ENCODE measurements at places on chromosomes 11 and 22.

GRCh38 chr11:66419825-66420224 lies 1.0 kb upstream of the NPAS4 start:
- H3K4me3 ChIP-seq = no peak overlapping the region
- H3K4me1 ChIP-seq = no peaks in the 10 kb centered on the region
- H3K27me3 ChIP-seq = peaks cover 17% of the 10 kb centered on the region

DNA sequence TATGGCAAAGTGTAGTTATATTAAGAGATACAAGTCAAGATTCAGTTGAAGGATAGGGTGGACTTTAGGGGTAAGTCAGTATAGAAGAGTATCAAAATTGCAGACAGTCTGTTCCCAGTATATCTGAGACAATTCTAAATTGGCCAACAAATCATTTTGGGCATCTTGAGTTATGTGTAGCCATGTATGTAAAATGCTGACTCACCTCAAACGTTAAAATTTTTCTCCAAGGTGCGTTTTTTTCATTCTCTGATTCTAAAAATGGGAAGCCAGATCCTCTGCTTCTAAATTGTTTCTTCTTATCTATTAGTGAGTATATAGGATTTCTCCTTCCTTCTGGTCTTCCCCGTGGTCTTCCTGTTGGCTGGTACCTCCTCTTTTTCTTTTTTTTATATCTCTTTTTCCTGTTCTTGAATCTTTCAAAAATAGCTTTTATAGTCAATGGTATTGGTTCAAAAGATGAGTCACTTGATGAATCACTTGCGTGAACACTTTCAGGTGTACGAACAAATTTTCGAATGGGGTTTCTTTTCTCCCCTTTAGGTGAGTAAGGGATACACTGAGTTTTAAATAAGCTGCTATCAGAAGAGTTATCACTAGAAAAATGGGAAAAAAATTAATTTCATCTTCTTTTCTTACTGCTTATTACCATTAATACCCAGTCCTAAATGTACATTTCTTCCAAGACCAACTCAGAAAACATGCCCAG lies 3.2 kb downstream of the TAF1D start:
- H3K36me3 ChIP-seq = peaks cover 15% of the 10 kb centered on the region
- H3K27me3 ChIP-seq = no peaks in the 10 kb centered on the region
- DNase-seq = peak; percentile 54

- H3K27me3 ChIP-seq = no peaks in the 10 kb centered on the region
Measured at GRCh38 chr11:45930951-45931570, 8.6 kb downstream of the LARGE2 start.

- peaks cover 34% of the 10 kb centered on the region for H3K4me1 ChIP-seq
- H3K27me3 ChIP-seq = no peaks in the 10 kb centered on the region
- H3K4me3 ChIP-seq = peak overlapping the region; percentile 73
- DNase-seq = peak; percentile 25
- H3K36me3 ChIP-seq = no peaks in the 10 kb centered on the region
Measured at GRCh38 chr11:134224710-134225664, 516 bp downstream of the VPS26B start.

- H3K4me3 ChIP-seq = no peak overlapping the region
- no peak for DNase-seq
- no peaks in the 10 kb centered on the region for H3K36me3 ChIP-seq
- H3K27me3 ChIP-seq = peaks cover 43% of the 10 kb centered on the region
Measured at GRCh38 chr22:50548040-50548920, 2.6 kb downstream of the KLHDC7B start.

DNA sequence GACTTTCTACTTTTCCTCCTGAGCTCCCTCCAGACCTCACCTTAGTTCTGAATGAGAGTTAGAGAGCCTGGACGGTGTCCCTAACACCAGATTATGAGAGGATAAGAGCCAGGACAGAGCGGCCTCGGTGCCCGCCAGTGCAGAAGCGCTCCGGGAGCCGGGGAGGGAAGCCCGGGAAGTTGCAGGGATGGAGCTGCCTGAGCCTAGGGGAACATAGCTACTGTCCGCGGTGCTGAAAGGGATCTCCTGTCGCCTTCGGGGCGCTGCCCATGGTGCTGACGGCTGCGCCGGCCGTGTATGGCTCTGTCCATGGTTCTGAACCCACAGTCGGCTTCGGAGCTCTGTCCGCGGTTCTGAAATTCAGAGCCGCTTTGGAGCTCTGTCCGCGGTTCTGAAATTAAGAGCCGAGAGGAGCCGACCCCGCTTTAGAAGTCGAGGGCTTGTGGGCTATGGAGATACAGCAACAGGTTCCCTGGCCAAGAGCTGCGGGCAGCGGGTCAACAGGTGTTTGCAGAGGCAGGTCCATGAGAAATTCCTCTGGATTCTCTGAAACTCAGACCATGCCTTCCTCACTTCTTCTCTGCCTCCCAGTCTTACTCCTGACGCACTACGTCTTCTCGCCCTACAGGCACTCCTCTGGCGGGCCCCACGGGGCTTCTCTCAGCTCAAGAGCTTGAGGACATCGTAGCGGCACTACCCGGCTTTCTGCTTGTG lies 814 bp downstream of the NPAS4 start:
- no peaks in the 10 kb centered on the region for H3K36me3 ChIP-seq
- DNase-seq = peak; percentile 88
- H3K27ac ChIP-seq = no peak overlapping the region

DNA sequence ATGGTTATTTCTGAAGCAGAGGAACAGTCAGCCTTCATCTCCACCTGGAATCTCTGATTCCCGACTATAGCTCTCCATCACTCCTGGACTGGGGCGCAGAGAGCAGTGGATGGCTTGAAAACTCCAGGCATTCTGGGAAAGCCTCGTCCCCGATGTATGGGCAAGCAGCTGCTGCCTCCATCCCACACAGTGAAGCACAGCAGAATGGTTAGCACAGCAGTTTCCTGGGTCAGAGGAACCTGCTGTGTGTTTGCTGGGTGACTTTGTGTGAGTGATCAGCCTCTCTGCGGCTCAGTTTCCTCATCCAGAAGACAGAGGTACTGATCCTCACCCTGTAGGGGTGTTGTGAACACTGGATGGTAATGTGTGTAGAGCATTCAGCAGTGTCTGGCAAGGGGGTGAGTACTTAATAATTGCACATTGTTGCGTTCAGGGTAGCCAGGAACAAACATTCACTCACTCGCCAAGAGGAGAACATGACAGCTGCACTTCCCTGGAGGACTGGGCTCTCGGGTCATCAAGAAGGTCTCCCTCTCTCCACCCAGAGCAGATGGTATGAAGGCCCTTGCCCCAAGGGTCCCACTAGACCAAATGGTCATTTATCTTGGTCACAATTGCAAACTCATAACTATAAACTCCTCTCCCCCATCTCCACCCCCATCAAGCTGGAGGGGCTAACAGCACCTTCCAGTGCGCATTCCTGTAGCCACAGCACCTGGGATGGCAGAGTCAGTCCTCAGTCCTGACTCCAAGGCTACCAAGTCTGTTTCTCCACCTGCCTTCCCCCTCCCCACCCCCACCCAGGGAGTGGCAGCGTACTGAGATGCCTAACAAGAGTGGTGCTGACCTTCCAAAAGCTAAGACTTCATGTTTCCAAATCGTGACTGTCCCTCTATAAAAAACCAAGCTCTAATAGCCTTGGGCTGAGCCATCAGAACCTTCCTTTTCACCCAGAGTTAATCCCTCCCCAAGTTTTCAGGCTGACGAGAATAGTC lies 1.5 kb upstream of the CHST1 start:
- DNase-seq = no peak
- H3K36me3 ChIP-seq = no peaks in the 10 kb centered on the region
- H3K27me3 ChIP-seq = no peaks in the 10 kb centered on the region
- peaks cover 22% of the 10 kb centered on the region for H3K4me1 ChIP-seq
- H3K4me3 ChIP-seq = no peak overlapping the region
- no peak overlapping the region for H3K27ac ChIP-seq

GRCh38 chr11:113907681-113908080 lies 3.1 kb downstream of the HTR3B start:
- H3K4me3 ChIP-seq = no peak overlapping the region
- peaks cover 34% of the 10 kb centered on the region for H3K27me3 ChIP-seq
- no peaks in the 10 kb centered on the region for H3K4me1 ChIP-seq
- no peak for DNase-seq
- no peaks in the 10 kb centered on the region for H3K36me3 ChIP-seq
